Ammon's horn (tissue), 1 donor: ENCODE measurements at places on chromosomes 4 and X.

- DNase-seq = no peak
Observed at GRCh38 chr4:20159516-20159915, 92.2 kb upstream of the SLIT2 start.

DNA sequence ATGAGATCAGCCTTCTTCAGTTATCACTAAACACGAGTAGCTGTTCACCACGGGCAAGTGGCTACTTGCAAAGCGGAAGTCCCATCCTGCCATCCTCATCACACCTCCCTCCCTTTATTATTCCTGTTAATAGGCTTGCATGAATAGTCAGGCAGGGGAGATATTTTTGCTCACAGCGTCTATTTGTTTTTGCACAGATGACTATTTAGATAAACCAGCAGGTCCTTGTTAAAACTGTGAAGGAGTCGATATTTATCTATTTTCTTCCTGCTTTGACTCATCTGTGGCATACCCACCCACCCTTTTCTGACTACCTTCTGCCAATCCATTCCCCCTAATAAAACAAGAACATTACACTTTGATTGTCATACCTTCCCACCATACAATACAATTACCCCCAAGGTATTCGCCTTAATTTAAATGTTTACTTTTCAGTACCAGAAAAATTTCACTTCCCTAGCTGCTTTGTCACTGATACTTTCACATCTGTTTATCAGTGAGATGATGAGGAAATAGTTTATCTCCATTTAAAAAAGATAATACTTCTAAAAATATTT, 96.6 kb upstream of the BANK1 start:
- no peak for DNase-seq

DNA sequence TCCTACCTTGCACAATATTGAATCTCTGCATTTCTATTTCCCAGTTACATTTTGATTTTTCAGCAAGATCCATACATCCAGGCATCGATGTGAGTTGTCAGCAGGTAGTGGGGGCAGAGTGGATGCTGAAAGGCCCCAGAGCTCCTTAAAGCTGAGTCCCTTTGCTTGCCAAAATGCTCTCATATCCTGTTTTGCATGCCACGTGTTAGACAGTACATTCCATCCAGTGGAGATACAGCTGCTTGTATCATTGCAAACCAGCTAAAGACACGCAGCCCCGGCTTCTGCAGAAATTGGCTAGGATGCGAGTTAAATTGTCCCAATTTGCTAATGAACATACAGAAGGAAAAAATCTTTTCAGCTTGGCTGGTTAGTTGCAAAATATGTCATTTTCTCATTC, 179.6 kb upstream of the MXRA5 start:
- no peak for DNase-seq

- no peak for DNase-seq
Observed at GRCh38 chr4:12421364-12421763, 992.7 kb upstream of the HS3ST1 start.

DNA sequence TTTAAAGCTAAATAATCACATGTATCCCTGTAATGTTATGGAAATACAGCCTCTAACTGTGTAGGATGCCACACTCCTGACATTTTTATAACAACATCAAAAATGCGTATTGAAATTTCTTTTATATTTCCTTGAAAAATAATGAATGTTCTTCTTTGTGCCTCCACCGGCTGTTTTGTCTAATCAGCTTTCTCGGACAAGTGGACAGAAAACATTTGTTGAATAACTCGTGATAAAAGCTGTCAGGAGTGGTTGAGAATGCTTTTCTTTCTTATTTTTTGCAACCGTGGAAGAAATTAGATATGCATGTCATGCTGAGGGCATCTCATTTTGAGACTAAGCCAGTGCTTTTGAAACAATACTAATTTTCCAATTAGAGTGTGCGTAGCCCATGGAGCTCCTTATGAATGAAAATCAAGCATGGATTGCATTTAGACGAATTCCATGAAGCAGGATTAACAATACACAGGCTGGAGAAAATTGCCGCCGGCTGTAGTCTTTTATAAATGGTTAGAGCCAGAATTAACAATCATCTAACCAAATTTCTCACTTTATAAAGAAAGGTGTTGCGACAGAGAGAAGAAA, 614.5 kb upstream of the LCORL start:
- DNase-seq = no peak

DNA sequence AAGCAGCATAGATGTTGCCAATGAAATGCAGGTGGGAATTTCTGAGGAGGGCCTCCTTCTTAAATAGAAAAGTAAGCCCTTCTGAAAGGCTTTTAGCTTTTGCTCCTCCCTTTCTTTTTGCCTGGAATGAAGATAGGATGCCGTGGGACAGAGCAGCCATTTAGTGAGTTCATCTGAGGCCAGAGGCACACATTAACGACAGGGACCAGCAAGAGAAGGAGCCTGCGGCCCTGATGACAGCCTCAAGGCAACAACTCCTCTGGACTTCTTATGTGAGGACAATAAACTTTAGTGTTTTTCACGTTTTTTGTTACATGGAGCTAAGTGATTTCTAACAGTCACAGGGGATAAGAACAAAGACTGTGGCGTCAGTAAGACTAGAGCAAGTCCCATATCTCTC, 1.1 kb upstream of the BDH2 start:
- no peak for DNase-seq

DNA sequence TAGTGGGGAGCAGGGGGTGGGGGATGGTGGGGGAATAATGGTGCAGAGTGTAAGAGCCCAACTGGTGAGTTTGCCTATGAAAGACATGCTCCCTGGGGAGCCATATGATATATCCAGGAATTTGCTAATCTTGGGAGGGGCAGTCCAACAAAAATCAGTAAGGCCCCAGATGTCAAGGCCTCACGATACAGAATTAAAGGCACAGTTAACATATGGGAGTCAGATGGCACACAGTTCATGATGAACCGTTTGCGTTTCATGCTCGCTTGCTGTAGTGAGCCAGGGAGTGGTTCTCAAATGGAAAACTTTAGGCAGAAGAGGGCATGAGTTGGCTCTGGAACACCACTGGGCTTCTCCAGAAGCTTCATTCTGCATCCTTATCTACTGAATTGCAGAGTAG, 33.9 kb upstream of the VCX2 start:
- DNase-seq = no peak
